ENCODE measurements at places on chromosomes 1 and 21.

DNA sequence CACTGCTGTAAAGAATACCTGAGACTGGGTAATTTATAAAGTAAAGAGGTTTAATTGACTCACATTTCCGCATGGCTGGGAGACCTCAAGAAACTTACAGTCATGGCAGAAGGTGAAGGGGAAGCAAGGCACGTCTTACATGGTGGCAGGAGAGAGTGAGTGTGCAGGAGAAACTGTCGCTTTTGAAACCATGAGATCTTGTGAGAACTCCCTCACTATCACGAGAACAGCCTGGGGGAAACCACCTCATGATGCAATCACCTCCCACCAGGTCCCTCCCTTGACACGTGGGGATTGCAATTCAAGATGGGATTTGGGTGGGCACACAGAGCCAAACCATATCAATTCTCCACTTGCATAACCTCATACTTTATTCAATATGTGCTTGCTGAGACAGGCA is 76.6 kb downstream of the GIPC2 start:
- no peak for DNase-seq

GRCh38 chr1:221712776-221713431 is 29.0 kb downstream of the DUSP10 start:
- DNase-seq, result no peak

DNA sequence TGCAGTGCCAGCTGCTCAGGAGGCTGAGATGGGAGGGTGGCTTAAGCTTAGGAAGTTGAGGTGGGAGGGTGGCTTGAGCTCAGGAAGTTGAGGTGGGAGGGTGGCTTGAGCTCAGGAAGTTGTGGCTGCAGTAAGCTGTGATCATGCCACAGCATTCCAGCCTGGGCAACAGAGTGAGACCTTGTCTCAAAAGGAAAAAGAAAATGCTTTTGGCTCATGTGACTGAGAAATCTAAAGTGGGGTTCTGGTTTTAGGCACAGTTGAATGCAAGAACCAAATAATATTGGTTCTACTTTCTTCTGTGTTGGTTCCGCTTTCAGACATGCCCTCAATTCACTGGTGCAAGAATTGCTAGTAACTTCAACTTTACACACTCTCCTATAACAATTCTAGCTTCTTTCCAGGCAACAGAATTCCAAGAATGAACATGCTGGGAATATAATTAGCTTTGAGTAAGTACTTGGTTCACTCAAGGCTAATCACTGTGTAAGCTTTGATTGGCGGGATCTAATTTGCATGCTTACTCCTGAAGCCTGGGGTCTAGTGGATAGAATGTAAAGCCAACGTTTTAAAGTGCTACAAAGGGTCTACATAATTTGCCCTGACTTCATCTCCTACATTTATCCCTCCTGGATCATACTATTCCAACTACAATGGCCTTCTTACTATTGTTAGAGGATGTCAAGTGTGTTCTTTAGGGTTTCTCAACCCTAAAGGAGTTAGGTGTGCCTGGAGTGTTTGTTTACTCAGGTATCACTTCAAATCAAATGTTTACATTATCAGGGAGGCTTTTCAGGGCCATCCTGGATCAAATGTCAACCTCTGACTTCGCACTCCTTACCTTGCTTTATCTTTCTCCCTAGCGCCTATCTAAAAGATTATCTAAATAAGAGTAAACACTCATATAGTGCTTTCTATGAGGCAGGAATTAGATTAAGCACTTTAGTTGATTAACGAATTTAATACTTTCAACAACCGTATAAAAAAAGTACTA is 115.1 kb downstream of the SLC16A1 start:
- no peak for DNase-seq

DNA sequence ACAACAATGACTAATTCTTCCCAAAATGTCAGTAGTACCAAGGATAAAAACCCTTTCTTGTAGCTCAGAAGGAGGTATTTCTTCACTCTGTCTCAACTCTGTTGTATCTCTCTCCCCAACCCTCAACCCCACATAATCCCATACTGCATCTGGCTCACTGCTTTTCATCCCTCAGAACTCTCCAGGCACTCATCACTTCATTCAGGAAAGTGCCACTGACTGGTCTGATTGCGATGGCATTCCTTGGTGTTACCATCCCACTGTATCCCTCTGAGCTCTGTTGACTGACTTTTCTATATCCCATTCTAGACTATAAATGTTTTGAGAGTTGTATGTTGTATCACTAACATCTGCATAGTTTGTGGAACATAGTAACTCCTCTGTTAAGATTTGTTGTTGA is 483.5 kb upstream of the ADGRL2 start:
- DNase-seq, result no peak

GRCh38 chr1:40317394-40318074 is 448 bp upstream of the COL9A2 start:
- no peak for DNase-seq

DNA sequence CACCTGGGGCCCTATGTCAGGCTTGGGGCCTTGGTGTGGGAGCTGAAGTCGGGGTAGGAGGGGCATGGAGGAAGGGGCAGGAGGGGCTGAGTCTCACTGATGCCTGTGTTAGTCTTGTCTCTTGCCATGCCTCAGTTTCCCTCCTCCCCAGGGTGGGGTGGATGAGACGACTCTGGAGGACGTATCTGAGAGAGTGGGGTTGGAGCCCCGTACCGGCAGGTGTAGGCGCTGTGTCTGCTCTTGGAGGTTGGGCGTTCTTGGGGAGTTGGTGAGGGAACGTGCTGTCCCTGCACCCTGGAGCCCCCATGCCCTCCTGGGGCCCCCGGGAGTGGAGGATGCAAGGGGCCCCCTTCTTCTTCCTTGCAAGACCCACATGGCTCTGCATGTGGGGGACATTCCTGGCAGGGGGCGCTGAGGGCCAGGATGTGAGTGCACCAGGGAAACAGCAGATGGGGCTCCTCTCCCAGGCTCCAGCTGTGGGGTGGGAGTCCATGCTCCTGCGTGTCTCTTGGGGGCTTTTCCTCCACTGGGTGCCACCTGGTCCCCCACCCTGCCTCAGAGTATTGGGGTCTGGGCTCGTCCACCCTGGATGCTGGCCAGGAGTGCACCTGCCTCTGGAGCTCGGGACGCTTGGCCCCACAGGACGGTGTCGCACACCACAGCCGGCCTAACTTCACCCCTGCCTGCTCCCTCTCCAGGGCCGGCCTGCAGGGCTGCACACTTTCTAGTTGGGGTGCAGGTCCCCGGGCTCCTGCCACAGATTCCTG is 1.4 kb upstream of the TNFRSF14 start:
- DNase-seq, result no peak

- no peak for DNase-seq
These were observed at the start of gene ANXA9 for GRCh38 chr1:150981805-150982712. ANXA9 (plus strand) TSS chr1:150982292; CDS start chr1:150983106, 814 bp downstream.

DNA sequence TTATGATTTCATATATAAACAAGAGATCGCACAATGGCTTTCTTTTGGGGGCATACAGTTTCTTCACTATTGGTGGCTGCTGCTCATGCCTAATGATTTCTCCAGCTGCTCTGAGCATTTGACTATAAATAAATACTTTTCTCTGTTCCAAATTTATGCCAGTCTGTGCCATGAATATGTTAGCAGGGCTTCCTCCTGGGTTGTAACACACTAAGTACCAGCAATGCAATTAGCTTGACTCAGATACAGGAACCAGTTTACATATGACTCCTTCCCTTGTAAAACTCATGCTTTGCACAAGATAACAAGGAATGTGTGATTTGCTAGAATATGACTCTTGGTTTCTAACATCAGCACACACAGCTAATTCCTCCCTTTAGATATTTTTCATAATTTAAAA is 1629.7 kb downstream of the NCAM2 start:
- DNase-seq, result no peak

- no peak for DNase-seq
These were observed 127.2 kb downstream of the MACF1 start for GRCh38 chr1:39331647-39332046.

- no peak for DNase-seq
These were observed 375.9 kb upstream of the DUSP10 start for GRCh38 chr1:222117809-222118208.

DNA sequence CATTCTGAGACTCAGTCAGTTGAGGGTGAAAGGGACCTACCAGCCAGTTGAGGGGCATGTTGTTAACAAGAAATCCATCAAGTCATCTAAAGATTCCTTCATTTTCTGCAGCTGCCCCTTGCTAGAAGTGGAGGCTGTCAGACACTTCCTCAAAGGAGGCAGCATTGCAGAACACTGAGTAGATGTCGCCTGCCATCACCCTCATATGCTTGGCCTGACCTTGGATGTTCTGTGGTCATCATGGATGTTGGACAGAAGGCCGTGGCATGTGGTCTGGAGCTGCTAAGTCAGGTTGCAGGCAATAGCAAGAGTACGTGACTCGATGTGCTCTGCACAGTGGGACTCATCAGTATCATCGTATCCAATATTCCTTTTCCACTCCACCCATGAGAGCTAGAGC is 70.6 kb downstream of the GATAD2B start:
- DNase-seq, result no peak

DNA sequence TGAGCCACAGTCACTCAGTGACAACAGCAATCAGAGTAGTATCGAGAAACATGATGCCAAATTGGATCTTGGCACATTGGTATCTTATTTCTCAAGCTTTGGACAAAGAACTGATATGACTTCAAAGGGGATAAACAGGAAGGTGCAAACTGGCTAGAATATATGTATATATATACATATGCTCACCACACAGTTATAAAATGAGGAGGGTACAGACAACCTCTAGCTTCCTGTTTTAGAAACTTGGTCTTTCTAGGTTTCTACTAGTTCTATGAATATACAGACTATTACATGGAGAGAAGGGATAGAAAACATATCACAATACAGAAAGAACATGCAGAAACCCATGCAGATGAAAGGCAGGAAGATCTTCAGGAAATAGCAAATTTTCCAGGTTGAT is 292.1 kb upstream of the SNX7 start:
- no peak for DNase-seq

DNA sequence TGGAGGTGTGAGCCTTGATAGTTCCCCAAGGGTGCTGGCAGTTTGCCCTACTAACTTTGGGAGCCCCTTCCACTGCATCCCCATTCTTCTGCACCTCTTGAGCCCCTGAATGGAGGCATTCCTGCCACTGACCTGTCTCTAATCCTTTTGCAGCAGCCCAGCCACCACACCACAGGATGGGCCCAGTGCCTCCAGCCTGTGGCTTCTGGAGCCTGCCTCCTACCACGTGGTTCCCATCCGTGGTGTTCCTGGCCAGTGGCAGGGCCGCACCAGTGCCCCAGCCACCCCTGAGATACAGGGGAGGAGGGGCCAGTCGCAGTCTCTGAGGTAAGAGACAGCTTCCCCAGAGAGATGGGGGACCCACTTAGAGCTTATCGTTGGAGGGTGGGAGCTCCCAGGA is 14.4 kb downstream of the INAVA start:
- no peak for DNase-seq

DNA sequence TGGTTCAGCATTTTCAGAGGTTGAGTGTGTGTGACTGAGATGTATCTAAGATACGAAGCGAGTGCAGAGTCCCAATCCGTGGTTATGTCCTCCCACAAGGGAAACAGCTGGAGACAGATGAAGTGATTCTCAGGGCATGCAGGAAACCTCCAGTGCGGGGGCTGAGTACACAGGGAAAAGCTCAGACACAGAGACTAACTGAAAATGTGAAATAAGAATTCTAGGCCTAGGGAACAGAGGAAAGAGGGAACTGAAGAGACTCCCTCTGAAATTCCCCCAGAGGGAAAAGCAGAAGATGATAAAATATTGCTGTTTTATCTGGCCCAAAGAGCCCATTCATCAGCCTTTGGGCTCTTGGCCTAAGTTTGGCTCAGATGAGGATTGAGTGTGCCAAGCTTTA is 116.8 kb downstream of the LRRC53 start:
- DNase-seq, result no peak

GRCh38 chr1:167927046-167927754 is 9.3 kb upstream of the DCAF6 start:
- no peak for DNase-seq

GRCh38 chr1:221494670-221495069 is 247.2 kb downstream of the DUSP10 start:
- DNase-seq, result no peak

DNA sequence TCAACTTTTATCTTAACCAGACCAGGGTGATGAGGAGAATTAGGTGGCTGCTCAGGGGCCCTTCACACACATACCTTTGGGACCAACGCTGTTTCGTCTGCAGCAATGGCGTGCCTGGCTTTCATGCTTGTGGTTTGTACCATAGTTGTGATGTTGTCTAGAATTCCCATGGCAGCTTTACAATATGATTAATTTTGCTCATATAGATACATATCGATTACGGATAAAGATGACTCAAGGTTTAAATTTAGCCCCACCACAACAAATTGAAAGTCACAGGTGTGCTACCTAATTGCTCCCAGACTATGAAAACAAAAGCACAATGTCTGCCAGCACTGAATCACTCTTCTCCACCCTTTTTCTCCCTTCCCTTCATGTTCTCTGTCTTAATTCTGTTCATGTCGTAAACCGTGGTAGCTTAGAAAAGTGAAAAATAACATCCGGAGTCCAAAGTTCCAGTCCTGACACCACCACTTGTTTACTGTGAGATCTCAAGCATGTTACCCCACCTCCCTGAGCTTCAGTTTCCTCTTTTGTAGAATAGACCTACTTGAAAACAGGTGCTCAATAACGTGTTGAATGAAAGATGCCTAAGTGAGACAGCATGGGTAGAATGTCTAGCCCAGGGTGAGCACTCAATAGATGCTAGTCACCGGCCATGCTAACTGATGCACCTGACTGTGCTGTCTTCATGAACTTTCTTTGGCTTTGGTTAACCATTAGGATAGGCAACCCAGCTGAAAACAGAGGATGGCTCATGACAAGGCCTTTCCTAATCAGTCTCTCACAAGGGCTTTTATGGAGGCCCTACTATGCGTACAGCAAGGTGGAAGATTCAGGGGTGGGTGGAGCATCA is 22.1 kb upstream of the JUN start:
- no peak for DNase-seq

GRCh38 chr1:38964140-38964548 is 22.5 kb upstream of the RHBDL2 start:
- no peak for DNase-seq

- no peak for DNase-seq
These were observed 784.4 kb upstream of the ADGRL4 start for GRCh38 chr1:79790950-79791349.

DNA sequence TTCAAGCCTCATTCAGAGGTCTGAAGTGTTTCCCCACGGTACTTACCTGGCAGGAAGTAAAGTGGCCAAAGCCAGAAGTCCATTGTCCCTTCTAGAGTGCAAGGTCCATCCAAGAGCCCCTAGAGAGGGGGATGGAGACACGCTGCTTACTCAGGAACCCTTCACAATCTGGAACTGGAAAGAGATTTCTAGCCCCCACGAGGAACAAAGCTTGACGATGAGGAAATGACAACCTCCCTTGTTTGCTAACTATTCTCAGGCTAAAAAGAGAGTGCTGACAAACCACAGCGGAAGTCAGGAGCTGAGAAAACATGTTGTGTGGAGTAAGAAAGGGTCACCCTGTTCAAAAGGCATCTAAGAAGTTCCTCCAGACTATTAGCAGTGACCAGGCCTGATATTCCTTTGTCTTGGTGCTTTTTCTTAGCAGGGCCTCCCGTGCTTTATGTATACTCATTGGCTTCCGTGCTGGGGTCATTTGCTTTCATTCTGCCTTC is at the start of gene FCMR:
FCMR (minus strand) TSS at position 170 of the 494 bp plus-strand sequence; CDS start at position 83, 87 bp downstream.
- DNase-seq, result no peak

GRCh38 chr1:182595641-182596240 is 6.7 kb upstream of the RNASEL start:
- peak; percentile 30 for DNase-seq
